NCI-H187 treated with DMSO at 0.1 percent for 48 hours (cell line): ENCODE measurements at places on chromosomes 5 and 9.

DNA sequence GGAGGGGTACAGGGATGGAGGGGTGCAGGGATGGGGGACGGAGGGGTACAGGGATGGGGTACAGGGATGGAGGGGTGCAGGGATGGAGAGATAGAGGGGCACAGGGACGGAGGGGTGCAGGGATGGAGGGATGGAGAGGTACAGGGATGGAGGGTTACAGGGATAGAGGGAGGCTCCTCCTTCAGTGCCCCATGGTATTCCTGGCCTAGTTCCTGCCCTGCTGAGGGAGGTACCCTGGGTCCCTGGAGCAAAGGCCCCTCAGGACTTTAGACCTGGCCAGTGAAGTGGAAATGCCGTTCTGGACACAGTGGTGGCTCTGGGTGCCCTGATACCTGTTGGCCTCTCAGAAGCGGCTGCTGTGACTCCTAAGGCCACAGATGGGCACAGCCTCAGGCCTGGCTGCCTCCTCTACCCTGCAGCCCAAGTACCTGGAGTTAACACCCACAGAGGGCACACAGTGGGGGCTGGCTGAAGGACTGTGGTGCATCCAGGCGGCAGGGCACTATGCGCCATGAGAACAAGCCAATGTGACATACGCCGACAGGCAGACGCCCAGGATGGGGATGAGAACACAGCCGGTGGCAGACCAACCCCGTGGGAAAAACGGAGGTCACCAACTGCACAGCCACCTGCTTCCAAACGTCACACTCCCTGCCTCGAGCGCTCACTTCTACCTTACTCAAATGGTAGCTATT lies 8.4 kb downstream of the PTGES2 start:
- DNase-seq: no peak

DNA sequence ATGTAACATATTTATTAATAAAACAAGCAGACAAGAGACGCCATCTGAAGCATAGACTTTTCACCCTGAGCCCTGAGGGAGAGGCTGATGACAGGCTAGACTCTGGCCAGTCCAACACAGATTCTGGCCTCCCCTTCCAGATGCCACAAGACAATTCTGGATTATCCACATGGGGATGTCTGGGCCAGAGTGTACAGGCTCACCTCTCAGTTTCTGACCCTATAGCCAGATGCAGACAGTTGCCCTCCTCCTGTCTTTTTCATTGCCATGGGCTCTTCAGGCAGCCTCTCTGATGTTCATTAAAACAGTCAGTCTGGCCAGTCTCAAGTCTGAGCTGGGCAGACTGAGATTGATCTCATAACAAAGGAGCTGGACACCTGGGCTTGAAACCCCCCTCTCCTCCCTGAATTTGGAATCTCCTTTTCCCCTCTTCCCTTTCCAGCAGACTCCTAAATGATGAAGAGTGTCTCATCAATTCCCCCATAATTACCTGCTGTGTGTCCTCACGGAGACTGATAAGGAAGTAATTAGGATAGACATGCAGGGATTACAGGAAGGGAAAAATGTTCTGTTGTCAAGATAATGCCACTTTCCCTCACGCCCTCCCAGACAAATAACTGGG lies 89.6 kb downstream of the ASTN2 start:
- no peak for DNase-seq

DNA sequence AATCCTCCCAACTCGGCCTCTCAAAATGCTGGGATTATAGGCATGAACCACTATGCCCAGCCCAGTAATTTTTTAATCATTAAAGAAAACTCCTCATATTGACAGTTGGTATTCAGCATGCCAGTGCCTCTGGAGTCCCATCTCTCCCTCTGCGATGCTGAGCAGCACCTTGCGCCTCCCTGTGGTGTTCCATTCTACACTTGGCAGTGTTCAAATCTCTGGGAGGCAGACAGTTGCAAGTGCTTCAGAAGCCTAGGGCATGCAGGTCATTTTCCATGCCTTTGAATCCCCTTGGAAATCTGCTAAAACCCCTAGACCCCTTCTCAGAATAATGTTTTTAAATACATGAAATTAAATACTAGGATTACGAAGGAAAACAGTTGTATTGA lies 41.3 kb downstream of the GARNL3 start:
- DNase-seq: no peak

DNA sequence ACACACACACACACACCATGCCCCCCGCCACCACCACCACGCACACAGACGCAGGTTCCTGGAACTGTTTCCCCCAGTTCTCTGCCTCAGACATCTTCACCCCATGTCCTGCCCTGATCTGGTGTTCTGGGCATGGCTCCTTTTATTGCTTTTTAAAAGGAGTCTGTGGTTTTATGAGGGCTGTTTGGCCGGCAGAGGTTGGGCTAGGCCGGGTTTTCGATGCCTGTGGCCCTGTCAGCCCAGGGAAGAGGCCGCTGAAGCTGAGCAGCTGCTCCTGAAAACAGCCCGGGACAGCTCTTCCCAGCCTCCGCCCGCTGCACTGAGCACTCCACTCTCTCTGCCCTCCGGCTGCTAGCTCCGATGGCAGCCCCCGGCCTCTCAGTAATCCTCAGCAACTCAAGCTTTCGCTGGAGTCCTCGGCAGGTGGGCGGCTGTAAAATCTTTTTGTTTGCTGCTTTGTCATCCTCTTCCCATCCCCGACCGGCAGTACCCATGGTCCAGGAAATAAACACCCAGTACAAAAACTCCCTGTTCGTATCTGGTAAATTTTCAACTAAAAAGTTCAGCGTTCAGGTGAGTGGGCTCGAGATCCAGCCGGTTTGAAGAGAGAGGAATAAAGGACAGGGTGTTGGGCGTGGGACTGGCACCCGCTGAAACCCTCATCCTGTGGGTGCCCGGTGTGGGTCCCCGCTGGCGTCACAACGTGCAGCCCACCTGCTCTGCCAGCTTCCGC lies 103.0 kb upstream of the ERCC6L2 start:
- no peak for DNase-seq

DNA sequence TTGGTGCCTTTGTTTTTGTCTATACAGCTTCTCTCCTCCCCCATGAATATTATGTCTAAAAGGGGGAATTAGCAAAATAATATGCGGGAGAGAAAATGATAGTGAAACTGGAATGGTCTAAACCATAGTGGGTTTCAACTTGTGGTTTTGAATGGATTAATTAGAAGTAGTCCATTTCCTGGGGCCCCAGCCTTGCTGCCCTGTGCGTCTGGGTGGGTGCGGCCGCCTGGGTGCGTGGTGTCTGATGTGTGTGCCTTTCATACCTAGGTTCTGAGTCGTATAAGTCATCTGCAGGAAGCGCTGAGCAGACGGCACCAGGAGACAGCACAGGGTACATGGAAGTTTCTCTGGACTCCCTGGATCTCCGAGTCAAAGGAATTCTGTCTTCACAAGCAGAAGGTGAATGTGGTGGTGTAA lies 120.0 kb upstream of the CACNA1B start:
- no peak for DNase-seq

DNA sequence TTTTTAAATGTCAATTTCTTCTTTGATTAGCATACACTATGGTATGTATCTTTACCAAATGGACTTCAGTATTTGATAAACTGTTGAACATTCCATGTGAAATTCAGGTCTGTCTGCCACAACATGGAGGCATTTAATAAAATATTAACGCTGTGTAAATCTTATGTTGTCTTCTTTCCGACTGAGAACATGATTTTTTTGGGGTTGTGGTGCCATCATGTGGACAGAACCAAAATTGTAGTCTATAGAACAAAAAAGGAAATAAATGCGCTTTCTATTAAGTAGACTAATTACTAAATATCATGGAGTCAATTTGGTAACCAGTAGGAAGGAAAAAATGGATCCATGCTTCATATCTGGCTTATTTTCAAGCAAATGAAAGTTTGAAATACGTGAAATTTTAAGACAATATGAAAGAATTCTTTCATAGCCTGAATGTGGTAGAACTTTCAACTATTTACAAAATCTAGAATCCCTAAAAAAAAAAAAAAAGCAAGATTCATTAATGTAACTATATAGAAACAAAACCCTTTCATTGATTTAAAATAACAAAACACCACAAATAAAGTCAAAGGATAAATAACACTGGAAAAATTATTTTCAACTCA lies 2.8 kb upstream of the PLK2 start:
- DNase-seq: no peak

DNA sequence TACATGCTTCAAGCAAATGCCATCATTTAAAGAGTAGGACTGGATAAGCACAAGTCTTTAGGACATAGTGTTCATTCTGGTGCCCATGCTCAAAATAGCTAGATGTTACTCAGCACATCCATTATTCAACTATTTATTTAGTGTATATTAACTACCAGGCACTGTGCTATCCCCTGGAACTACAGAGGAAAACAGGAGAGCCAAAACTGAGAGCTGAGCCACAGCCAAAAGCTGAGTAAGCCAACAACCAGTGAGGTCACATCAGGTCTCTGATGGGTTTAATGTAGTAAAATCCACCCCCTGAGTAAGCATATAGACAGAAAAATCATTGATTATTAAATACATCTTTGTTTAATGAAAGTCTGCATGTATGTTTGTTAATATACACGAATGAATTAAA lies 469.3 kb upstream of the DMAC1 start:
- DNase-seq: no peak

GRCh38 chr9:71911908-71912335 lies 483 bp downstream of the C9orf85 start:
- DNase-seq: no peak

GRCh38 chr5:124421584-124421983 lies 324.9 kb downstream of the ZNF608 start:
- DNase-seq: no peak

DNA sequence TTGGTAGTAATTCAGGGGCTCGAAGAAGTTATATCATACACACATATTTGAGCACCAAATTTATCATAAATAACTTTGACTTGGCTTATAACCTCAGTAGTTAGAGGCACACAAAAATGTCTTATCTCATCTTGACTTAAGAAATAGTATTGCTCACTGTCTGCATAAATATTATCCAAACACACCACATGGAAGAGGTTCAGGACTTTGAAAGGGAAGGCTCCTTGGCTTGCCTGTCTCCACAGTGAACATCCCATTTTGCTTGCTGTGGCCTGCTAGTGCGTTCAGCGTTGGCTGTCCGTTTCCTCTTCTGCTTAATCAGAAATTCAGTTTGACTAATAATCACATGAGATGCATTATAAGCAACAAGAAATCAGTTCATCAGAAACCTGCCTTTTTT lies 13.9 kb downstream of the GRXCR2 start:
- no peak for DNase-seq

DNA sequence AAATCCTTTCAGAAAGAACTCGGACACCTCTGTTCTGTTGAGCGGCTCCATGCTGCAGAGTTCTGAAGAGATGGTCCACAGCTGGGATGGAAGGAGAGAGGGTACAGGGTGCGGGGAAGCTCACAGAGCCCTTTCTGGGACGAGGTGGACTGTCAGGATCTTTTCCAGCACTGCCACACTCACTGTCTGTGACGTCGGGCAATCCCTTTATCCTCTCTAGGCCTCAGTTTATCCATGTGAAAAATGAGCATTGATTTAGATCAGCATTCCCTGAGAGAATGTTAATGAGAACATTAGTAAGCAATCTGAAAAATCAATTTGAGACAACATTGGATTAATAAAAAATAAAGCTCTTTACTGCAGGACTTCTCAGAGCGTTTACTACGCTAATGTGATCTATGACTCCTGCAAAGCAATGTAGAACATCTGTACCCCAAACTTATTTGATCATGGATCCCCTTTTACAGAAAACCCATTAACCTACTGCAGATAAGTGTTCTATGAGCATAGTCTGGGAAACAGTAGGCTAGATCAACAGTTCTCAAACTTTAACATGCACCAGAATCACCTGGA lies at the start of gene OR13J1:
OR13J1 (minus strand) TSS at position 51 of the 573 bp plus-strand sequence; CDS start at position 51, 0 bp downstream.
- DNase-seq: no peak

GRCh38 chr9:11192993-11193392 lies 580.2 kb upstream of the PTPRD start:
- no peak for DNase-seq

- DNase-seq: peak; percentile 2
Measured at GRCh38 chr5:91499943-91500531, 116.9 kb upstream of the ARRDC3 start.

DNA sequence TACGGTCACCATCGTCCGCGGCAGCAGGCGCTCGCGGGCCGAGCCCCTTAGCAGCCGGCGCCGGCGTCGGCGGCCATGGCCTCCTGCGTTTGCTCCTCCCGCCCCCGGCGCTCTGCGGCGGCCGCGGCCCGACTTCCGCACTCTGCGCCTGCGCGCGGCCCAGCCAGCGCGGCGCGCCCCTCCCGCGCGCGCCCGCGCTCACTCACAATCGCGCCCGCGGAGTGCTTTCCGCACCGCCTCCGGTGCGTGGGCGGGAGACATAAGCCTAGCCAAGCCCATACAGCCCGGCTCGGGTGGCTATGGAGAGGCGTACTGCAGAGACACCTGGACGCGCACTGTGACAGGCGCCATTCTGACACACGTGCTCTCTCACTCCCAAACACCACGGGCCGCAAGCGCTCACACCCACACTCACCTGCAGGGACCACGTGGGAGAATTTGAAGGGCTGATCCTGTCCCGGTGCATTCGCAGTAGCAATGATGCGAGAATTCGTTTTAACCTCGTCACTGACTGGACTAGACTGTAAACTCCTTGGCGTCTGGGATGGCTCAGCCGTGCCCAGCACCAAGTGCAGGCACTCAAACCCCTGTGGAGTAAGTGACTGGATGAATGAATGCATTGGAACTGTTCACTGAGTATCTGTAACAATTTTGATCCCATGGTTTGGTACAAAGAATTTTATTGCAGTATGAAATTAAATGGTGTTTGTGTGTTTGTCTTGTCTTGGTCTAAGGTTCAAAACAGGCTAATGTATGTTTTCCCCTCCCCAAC lies at the start of gene RNF145:
RNF145 (minus strand) TSS at position 116 of the 772 bp plus-strand sequence. CDS start 5,936 bp downstream, outside the sequence.
- DNase-seq: peak; percentile 7

- DNase-seq: no peak
Measured at GRCh38 chr9:8468045-8468637, 668.6 kb upstream of the DMAC1 start.

DNA sequence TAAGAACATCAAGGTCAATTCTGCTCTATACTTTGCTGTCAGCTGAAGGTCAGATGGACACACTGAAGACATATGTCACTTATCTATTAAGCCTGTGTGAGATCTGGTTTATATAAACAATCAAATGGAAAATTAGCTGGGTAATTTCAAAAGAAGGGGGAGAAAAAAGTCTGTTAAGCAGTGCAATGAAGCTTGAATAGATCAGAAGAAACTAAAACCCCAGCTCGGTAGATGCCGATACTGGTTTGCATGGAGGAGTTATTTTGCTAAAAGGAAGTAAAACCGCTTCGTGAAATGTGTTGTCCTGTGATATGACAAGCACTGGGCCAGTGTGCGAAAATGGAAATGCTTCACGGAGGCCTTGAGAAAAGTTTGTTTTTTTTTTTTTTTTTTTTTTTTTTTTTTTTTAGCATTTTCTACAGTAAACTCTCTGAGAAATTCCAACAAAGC lies 148.8 kb downstream of the MEF2C start:
- no peak for DNase-seq

- DNase-seq: no peak
Measured at GRCh38 chr9:36928670-36929349, 105.3 kb downstream of the PAX5 start.
